ELR (cell line): ENCODE measurements at places on chromosomes 5 and 9.
A peak's percentile ranks its signal among the peaks of the same experiment; 100 is the strongest.

- DNase-seq, result peak; percentile 53
Observed at GRCh38 chr9:13181652-13182051, 97.8 kb downstream of the MPDZ start.

- peak; percentile 34 for DNase-seq
Observed at GRCh38 chr5:66440202-66440680, 156.0 kb upstream of the MAST4 start.

GRCh38 chr9:37187292-37187691 is 66.9 kb downstream of the ZCCHC7 start:
- peak; percentile 15 for DNase-seq

DNA sequence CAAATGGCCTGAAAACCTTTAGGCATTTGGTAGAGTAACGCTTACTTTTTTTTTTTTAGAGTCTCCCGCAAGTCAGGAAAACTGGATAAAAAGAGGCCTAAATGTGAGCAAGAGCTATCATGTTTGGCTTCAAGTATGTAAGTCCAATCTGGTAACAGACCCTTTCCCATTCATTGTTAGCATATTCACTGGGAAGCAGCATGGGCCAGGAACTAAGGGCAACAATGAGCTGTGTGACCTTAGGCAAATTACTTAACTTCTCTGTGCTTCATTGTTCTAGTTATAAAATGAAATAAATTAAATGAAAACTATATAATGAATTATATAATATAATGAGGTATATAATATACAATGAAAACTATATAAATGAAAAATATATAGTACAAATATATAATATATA is 114.3 kb upstream of the PCA3 start:
- no peak for DNase-seq

- DNase-seq, result no peak
Observed at GRCh38 chr9:135117281-135117680, 29.8 kb downstream of the OLFM1 start.

DNA sequence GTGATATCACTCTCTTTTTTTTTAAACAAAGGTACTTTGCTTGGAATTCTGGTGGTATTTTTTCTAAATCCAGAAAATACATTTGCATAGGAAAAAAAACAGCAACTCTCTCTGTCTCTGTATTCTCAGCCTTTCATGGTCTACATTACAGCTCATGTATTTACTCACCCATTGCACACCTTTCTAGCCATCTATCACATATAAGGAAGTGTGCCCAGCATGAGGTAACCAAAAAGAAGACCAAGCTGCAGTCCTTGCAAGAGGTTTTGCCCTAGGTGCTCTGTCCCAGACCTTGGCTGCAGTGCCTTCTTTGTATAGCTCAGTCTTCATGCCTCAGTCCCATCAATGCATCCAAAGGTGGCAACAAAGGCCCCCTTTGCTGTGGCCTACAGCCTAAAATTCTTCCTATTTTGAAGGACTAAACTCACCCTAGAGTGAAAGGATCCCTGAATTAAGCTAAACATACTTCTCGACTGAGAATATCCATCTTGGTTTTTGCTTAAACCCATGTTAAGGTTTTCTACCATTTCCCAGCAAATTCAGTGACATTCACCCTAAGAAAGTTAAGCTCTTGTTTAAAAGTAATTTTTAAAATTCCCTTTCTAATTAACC is 446.4 kb downstream of the KIF4B start:
- no peak for DNase-seq

- no peak for DNase-seq
Observed at GRCh38 chr5:43141211-43141610, 20.5 kb downstream of the ZNF131 start.

- DNase-seq, result no peak
Observed at GRCh38 chr5:157890836-157891597, 32.1 kb upstream of the CLINT1 start.
